Calu3 (cell line): ENCODE measurements at places on chromosomes 11 and 22. TPM values are rescaled to one million over a fixed set of nuclear protein-coding genes. Genes with fewer than 3 reads are reported as not detected.
A peak's percentile ranks its signal among the peaks of the same experiment; 100 is the strongest.

DDIAS gene
- total RNA-seq: 10.9 and 14.1 TPM in 2 replicates

TEX54 gene
- not detected in 2 replicates for total RNA-seq

DNA sequence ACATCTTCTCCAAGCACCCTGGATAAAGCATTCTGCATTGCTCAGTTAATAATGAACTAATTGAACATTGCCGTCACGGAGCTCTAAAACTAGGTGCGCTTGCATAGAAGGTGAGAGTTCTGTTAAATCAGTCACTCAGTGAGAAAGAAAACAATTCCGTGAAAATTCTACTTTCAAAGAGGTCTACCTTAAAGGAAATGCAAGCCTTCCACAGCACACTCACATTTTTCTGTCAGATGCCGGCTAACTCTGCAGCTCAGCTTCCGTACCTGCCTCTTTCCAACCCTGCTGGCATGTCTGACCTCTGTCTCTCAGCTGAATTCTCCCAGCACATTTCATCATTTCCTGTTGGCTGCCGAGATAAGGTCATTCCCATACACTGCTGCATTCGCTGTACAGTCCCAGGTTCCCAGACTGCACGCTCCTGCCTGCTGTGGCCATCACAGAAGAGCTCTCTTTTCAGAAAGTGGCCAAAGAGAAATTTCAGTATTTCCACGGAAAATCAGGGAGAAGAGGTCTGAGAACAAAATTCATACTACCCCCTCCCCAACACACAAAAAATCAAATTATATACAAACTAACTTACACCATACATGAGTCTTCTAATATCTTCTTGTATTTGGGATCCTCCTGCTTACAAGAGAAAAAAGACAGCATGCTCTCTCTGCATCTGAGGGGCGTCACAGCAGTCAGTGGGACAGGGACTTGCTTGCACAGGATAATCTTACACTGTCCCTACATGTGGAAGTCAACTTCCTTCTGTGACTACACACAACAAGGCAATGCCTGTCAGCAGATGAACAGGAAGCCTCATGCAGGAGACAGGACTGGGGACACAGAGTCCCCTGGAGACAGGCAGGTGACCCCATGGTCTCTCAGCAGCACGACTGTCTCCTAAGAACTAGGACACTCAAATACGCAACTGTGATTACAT, 55.1 kb downstream of the PACSIN2 start:
- H3K4me3 ChIP-seq: peak overlapping the region; percentile 78
- H3K27ac ChIP-seq: peak overlapping the region; percentile 97
- H3K36me3 ChIP-seq: peaks cover 92% of the 10 kb centered on the region

DNA sequence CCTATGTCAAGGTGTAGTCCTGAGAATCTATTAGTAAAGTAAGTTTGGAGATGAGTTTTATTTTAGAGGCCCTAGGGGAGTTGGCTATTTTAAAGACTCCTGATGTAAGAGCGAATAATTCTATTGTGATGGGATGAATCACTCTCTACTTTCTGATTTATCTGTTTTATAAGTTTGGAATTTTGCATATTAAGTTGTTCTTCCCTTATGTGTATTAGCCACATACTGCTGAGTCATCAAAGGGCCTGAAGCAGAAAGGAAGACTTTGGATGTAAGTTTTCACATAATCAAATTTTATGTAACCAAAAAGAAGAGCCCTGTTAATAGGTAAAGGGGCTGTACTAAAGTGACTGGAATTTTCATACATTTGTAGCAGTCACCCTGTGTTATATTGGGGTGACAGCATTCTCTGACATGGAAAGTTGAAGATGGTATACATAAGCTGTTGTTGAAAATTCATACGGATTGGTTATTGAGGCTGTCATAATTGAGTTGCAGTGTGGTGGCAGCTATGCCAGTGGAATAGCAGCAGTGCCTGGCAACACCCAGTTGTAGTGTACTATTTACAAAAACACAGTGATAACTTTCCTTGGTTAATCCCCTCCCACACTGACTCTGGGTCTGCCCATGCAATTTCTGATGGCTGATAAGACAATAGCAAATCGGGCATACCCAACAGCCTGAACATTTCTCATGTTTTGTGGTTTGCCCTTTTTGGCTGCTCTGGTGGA, 90.6 kb upstream of the NTM start:
- H3K27ac ChIP-seq: no peak overlapping the region
- no peaks in the 10 kb centered on the region for H3K36me3 ChIP-seq
- H3K4me3 ChIP-seq: no peak overlapping the region
- DNase-seq: no peak

LRRC74B gene
- not detected in 2 replicates for total RNA-seq

GRCh38 chr11:1192741-1193325, 30.0 kb upstream of the MUC5B start:
- H3K4me3 ChIP-seq: no peak overlapping the region
- no peaks in the 10 kb centered on the region for H3K27me3 ChIP-seq
- DNase-seq: no peak
- no peaks in the 10 kb centered on the region for H3K4me1 ChIP-seq

NPAT gene
- 11.5 and 13.9 TPM in 2 replicates for total RNA-seq

- H3K4me3 ChIP-seq: no peak overlapping the region
- peaks cover 17% of the 10 kb centered on the region for H3K27me3 ChIP-seq
Measured at GRCh38 chr11:83448686-83449085, 162.5 kb upstream of the CCDC90B start.

- H3K27ac ChIP-seq: peak overlapping the region; percentile 3
- no peak for DNase-seq
- peaks cover 11% of the 10 kb centered on the region for H3K4me1 ChIP-seq
Measured at GRCh38 chr11:73554671-73555320, 43.1 kb downstream of the FAM168A start.

- no peak overlapping the region for H3K4me3 ChIP-seq
- DNase-seq: no peak
- no peaks in the 10 kb centered on the region for H3K27me3 ChIP-seq
Measured at GRCh38 chr22:50317178-50317577, 9.6 kb downstream of the DENND6B start.

- peak overlapping the region; percentile 28 for H3K27ac ChIP-seq
- H3K36me3 ChIP-seq: peaks cover 15% of the 10 kb centered on the region
- peaks cover 51% of the 10 kb centered on the region for H3K4me1 ChIP-seq
- no peak overlapping the region for H3K4me3 ChIP-seq
Measured at GRCh38 chr11:69913591-69914285, 94.5 kb upstream of the FGF3 start.

DNA sequence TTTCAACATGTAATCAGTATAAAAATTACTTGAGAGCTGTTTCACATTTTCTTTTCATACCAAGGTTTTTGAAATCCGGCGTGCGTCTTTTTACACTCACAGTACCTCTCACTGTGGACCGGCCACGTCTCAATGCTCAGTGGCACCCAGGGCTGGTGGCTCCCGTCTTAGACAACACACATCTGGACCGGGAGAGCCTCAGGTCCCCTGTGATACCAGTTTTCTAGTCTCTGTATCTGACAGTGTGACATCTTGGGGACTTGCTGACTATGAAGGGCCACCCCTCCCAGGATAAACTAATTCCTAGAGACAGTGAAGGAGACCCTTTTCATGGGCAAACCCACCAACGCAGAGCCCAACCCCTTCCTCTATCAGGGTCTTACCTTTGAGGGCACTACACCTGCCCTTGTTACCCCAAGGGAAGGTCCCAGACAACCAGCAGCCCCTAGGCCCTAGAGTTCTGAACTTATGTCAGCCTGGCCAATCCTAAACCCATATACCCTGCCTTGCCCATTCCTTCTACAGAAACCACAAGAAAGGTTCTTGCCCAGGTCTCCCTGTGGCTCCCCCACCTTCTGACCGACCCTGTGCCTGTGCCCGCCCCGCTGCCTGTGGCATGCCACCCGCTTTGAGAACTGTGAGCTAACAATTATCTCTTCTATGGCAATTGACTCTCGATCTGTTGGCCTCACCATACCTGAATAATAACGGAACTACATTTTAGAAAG, 6.1 kb upstream of the ASCL2 start:
- H3K27me3 ChIP-seq: peaks cover 91% of the 10 kb centered on the region
- no peak overlapping the region for H3K27ac ChIP-seq
- H3K4me1 ChIP-seq: no peaks in the 10 kb centered on the region
- no peaks in the 10 kb centered on the region for H3K36me3 ChIP-seq

- H3K36me3 ChIP-seq: no peaks in the 10 kb centered on the region
- H3K27ac ChIP-seq: no peak overlapping the region
- H3K4me3 ChIP-seq: no peak overlapping the region
- H3K4me1 ChIP-seq: no peaks in the 10 kb centered on the region
- H3K27me3 ChIP-seq: no peaks in the 10 kb centered on the region
Measured at GRCh38 chr11:106794058-106794457, 224.2 kb downstream of the GUCY1A2 start.

C1QTNF5 gene
- not detected in 2 replicates for total RNA-seq

GRCh38 chr22:32042924-32043323, at the start of gene SLC5A1:
Gene SLC5A1, plus strand, starts transcription at chr22:32043261. Its CDS starts 21 bp downstream, at chr22:32043282.
- peaks cover 7% of the 10 kb centered on the region for H3K27me3 ChIP-seq
- peaks cover 26% of the 10 kb centered on the region for H3K4me1 ChIP-seq
- H3K36me3 ChIP-seq: peaks cover 12% of the 10 kb centered on the region
- H3K27ac ChIP-seq: peak within 1 kb of the TSS; percentile 54
- peak; percentile 95 for DNase-seq

ADM2 gene
- total RNA-seq: 10.2 and 13.6 TPM in 2 replicates

GRCh38 chr11:65181569-65182257, at the start of gene CAPN1:
Gene CAPN1, plus strand, starts transcription at chr11:65181928. Its CDS starts 774 bp downstream, at chr11:65182702.
- peaks cover 56% of the 10 kb centered on the region for H3K36me3 ChIP-seq
- peak; percentile 91 for DNase-seq
- no peaks in the 10 kb centered on the region for H3K27me3 ChIP-seq
- H3K27ac ChIP-seq: peak within 1 kb of the TSS; percentile 52
- peaks cover 19% of the 10 kb centered on the region for H3K4me1 ChIP-seq
- peak within 1 kb of the TSS; percentile 89 for H3K4me3 ChIP-seq

OR6A2 gene
- 0.09 TPM in 1 of 2 replicates, not detected in the other for total RNA-seq

GRCh38 chr11:95255251-95256145, 24.5 kb upstream of the SESN3 start:
- H3K4me1 ChIP-seq: no peaks in the 10 kb centered on the region
- peaks cover 4% of the 10 kb centered on the region for H3K36me3 ChIP-seq
- no peak for DNase-seq
- H3K4me3 ChIP-seq: no peak overlapping the region
- no peak overlapping the region for H3K27ac ChIP-seq
- peaks cover 8% of the 10 kb centered on the region for H3K27me3 ChIP-seq

DNA sequence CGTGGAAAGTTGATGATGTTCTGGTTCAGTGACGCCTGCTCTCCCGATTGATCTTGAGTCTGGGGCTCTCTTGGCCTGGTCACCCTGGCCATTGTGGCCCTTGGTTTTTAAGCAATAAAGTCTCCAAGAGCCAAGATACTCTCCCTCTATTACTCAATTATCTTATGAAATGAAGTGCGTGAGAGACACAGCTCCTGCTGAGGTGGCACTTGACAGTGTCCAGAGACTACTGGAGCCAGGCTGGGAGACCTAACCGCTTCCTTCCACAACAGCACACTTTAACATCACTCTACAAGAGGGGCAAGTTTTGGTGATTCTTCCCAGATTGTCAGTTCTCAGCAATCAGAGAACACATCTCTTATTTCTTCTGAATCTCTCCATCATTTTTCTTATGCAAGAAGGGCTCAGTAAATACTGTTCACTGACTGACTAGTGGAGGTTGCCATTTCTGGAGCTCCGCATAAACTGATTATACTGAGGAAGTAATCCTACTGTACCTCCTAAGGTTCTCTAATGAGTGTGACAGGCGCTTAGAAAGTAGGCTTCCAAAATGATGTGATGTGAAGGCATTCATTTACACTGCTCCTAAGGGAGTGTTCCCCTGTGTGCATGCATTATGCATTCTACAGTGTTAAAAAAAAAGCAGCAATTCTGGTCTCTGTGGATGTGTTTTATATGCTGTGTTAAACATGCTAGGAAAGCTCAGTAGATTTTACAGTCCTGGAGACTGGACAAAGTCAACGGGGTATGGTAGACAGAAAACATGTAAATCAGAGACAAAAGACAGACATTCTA, 968.0 kb downstream of the OPCML start:
- no peak for DNase-seq
- no peak overlapping the region for H3K4me3 ChIP-seq
- H3K4me1 ChIP-seq: no peaks in the 10 kb centered on the region
- no peak overlapping the region for H3K27ac ChIP-seq
- H3K27me3 ChIP-seq: no peaks in the 10 kb centered on the region

GRCh38 chr11:36278531-36279282, 10.5 kb downstream of the COMMD9 start:
- H3K36me3 ChIP-seq: no peaks in the 10 kb centered on the region
- no peaks in the 10 kb centered on the region for H3K4me1 ChIP-seq
- H3K4me3 ChIP-seq: no peak overlapping the region

DNA sequence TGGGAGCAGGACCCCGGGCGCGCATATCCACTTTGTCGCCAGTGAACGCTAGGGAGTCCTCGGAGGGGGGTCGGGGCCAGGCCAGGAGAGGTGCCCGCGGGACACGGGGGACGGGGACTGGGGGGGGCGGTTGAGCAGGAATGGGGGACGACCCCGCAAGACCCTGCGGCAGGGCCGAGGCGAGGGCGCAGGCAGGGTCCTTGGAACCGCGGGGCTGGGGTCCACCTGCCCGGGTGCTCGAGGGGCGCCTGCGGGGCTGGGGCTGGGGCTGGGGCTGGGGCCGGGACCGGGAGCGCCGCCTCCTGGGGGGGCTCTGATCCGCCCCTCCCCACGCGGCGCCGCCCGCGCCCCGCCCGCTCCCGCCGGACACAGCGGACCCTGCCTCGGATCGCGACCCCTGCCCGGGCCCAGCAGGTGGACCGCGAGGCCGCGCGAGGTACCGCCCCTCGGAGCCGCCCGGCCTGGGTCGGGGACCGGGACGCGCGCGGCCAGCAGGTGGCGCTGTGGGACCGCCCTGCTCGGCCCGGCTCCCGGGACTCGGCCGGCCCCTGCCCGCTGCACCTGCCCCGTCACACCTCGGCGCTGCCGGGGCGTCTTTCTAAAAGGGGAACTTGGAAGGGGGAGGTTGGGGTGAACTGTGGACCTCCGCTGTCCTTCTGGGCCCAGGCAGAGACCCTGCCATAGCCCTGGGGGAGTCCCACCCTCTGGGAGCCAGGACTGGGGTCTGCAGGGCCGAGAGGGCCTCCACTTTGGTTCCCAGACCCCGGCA, 11.0 kb downstream of the CRELD2 start:
- peaks cover 46% of the 10 kb centered on the region for H3K36me3 ChIP-seq
- no peak overlapping the region for H3K27ac ChIP-seq
- DNase-seq: peak; percentile 89
- peaks cover 27% of the 10 kb centered on the region for H3K4me1 ChIP-seq
- H3K27me3 ChIP-seq: no peaks in the 10 kb centered on the region
- H3K4me3 ChIP-seq: no peak overlapping the region

DNA sequence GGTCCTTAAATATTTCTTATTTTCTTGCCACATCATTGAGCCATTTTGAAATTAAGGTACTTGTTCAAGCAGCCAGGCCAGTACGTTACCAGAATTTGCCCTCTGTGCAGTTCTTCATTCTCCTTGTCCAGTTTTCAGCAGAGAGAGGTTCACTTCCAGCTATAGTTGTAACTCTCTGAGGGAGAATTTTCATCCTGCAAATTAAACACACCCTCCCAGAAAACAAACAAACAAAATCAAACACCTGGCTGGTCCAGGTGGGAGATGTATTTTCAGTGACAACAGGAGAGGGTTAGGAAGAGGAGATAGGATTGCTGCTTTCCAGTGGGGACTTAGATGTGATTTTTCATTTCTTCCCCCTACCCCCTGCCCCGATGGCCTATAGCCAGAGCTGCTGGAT, 45.0 kb downstream of the LHFPL7 start:
- H3K27me3 ChIP-seq: peaks cover 23% of the 10 kb centered on the region
- no peaks in the 10 kb centered on the region for H3K36me3 ChIP-seq
- no peak overlapping the region for H3K27ac ChIP-seq
- no peak for DNase-seq
- no peaks in the 10 kb centered on the region for H3K4me1 ChIP-seq
